AG09309 (cell line): ENCODE measurements at places on chromosomes 12 and 14.
A peak's percentile ranks its signal among the peaks of the same experiment; 100 is the strongest.

- no peak for DNase-seq
These were observed 83.2 kb upstream of the SSTR1 start for GRCh38 chr14:38124506-38124905.

DNA sequence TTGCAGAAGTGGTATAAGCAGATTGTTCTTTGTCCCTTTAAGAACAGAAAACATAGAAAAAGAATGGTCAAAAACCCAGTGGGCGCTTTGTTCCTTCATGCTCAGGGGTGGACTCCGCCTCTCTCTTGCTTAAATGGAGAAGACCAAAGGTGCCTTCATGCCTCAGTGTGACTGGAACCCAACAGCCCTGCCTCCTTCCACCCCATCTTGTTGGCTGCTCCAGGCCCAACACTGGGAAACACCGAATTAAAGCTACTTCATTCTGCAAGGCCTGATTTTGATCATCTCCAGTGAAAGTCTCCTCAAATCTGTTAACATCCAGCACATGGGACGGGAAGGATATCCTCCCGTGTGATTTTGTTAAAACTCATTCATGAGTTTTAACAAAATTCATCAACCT, 103.7 kb downstream of the BCL11B start:
- DNase-seq: no peak

DNA sequence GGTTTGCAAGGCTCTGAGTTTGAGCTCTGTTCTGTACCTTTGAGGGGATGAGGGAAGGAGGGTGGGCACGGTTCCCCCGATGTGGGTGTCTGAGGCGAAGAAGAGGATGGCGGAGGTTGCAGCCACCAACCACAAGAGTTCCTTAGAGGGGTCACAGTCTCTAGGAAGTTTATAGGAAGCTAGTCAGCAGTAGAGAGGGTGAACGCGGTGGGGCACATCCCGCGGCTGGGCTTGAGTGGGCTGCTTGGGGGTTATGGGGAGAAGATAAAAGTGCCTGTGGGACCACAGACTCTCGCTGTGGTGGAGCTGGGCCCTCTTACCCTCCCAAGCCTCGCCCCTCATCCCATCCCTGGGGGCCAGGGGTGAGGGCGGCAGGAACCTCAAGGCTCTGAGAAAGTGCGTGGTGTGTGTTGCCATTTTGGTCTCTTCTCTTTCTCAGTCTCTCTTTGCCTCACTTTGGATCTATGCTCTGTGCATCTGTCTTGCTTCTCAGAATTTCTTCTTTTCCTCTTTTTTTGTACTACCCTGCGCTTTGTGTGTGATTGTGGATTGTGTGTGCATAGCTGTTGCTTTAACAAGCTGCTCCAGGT, 2.7 kb downstream of the CD4 start:
- DNase-seq: no peak

DNA sequence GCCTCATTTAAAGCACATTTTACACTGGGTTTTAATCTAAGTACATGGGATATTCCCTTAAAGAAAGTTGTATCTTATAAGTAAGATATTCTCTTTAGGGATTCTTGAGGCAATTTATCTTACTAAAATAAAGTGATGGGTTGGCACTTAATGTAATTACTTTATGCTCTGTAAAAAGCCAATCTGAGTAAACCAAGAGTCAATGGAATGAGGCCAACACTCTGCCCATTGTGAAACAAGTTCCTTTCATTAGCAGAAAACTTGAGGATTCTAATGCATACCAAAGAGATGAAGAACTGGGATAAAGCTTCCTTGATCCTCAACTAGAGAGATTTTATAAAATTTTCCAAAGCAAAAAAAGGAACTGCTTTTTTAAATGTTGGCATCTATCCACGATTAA, 121.2 kb downstream of the METTL25 start:
- peak; percentile 23 for DNase-seq

- DNase-seq: no peak
These were observed 37.8 kb upstream of the ATP2A2 start for GRCh38 chr12:110243227-110243626.

- no peak for DNase-seq
These were observed 1373.7 kb downstream of the LRFN5 start for GRCh38 chr14:42980419-42980818.

- DNase-seq: no peak
These were observed 647.8 kb downstream of the TMEM121 start for GRCh38 chr14:106174206-106174605.

GRCh38 chr14:56273155-56273554, 154.9 kb downstream of the PELI2 start:
- DNase-seq: peak; percentile 56

DNA sequence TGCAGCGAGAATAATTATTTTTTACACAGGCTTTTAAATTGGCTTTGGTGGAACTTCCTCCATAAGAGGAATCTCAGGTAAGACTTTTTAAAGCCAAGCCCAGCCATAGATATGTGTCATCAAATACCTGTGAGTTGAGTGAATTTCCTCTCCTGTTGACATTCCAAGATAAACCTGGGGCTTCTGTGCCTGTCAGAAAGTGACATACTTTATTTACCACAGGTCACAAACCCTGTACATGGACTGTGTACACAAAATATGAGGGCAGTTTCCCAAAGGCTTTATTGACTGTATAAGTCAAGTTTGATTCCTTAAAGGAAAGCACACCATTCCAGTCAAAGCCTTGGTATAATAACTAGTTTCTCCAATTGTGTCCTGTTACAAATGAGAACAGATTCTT, 25.9 kb upstream of the SRSF5 start:
- no peak for DNase-seq

DNA sequence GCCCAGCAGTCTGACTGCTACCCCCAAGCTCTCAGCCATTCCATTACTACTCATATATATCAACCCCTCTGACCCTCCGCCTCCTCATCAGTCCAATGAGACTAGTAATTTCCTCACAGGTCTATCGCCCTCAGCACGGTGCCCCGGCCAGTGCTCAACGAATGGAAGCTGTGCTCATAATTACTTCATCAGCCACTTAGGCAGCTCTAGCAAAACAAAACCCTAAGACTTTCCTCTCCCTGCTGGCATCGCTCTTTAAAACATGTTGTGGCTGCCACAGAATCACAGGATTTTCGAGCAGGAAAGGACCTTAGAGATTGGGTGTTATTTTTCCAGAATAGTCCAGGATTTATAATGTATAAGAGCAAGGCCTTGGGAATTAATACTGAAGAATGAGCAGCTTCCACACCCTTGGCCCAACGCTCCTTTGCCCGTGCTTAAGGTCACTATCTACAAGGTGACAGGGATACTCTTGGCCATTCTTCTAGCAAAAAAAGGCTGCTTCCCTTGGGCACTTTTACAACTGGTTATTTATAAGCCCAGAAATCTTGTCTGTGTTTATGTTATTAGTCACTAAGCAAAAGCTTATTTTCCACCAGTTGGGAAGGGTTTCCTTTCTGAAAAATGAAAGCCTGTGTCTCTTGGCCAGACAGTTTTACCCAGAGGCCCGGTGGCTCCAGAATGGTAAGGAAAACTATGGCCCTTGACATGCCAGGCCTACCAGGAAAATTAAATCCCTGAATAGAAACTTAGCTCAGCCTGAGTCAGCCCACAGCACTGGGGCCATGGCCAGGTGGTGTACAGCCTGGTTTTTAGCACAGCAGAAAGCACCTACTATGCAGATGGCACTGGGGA, 47.9 kb downstream of the NUAK1 start:
- DNase-seq: peak; percentile 77
